ENCODE measurements at places on chromosomes 11 and 22.

GRCh38 chr22:44143105-44143474 is 37.6 kb upstream of the PARVG start:
- no peak for DNase-seq

GRCh38 chr22:36144886-36145541 is 15.5 kb downstream of the APOL3 start:
- DNase-seq: peak; percentile 66

DNA sequence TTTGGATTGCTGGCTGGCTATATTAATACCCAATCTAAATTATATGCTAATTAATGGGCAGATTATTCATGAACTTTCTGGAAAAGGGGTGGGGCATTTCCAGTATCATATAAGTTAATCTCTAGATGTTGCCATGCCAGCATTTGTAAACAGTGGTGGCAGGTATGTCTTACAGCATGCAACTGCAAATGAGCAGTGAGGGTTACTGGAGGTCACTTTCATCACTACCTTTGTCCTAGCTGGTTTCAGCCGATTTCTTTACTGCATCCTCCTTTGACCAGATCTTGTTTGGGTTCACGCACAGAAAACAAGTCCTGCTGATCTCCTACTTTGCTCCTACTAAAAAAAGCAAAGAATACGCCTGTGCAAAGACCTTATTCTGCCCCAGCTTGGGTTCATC is 89.1 kb upstream of the USP47 start:
- DNase-seq: no peak

- DNase-seq: peak; percentile 39
Observed at GRCh38 chr11:44596525-44597276, 31.2 kb downstream of the CD82 start.

DNA sequence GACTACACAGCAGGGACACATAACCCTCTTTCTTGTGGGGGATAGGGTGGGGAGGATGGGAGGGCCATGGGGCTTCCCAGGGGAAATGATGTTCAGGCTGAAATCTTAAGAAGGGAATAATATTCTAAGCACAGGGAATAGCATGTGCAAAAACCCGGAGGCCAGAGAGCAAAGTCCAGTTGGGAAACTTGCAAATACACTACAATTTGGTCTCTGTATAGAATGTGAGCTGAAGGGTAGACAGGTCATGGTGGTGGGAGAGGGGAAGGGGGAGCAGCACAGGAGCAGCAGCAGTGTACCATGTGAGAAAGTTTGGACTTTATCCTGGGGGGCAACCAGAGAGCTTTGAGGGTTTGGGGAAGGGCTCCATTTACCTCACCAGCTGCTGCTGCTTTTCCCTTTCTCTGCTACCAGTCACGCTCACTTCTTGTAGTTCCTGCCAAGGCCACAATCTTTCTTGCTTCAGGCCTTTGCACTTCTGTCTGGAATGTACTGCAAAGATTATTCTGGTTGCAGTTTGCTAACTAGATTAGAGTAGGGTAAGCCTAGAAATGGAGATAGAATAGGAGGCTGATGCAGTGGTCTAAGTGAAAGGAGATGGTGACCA is 43.0 kb downstream of the KREMEN1 start:
- no peak for DNase-seq

DNA sequence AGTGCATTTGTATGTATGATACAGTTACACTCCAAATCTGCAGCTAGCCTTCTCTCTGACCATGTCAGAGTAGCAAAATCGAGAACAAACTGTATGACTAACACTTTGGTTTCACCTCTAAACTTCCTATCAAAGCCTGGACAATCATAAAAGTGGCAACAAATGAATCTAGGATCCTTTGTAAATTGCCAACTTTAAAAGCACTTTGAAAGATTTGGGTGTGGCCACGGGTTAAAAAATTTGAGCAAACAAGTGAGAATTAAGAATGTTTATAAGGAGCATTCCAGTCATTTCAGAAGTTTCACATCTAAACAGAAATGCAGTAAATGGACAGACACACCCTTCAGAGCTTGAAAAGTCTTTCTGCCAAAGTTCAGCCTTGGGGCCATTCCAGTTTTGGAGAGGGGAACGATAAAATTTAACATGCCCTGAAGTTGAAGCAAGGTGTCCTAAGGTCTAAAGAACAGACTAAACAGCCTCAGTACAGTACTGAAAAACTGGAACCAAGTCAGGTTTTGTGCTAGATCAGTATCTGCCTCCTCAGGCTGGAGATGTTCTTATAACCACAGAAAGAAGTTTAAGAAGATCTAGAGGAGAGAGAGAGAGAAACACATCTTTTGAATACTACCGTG is 181.9 kb upstream of the BDNF start:
- no peak for DNase-seq

- DNase-seq: no peak
Observed at GRCh38 chr11:108512708-108513107, 14.5 kb upstream of the POGLUT3 start.

DNA sequence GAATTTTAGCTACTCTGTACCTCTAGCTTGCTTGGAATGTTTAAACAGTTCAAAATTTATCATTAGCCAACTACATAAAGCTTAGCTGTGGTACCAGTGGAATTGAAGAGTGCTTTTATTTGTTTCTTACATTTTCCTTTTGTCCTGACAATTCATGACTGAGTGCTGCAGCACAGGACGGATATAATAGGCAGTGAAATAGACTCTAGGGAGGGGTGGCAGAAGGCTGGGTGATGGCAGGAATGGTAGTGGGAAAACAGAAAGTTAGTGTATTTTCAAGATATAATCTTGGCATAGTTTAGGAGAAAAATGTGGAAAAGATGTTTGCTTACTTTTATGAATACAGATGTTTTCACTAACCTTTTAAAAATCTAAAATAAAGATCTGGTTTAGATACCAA is 31.1 kb upstream of the ARHGAP32 start:
- DNase-seq: no peak

DNA sequence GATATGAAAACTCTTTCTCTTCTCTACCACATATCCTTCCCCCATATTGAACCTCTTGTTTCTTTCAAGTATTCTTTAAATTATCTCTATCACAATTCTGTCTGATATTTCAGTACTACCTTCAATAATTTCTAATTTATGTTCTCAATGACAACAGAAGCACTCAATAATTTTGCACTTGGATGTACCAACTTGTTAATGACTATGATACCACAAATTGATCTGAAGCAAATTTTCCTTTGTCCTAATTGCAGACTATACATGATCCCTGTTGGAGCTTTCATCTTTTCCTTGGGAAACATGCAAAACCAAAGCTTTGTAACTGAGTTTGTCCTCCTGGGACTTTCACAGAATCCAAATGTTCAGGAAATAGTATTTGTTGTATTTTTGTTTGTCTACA is at the start of gene OR4C15:
Gene OR4C15, plus strand, starts transcription at position 301 of the 400 bp plus-strand sequence. Its CDS starts 0 bp downstream, at position 301.
- no peak for DNase-seq

GRCh38 chr22:47172771-47173534 is 410.5 kb downstream of the TBC1D22A start:
- no peak for DNase-seq

All from cerebellar cortex (tissue), 1 donor.